ENCODE measurements at places on chromosomes 6 and 20.

DNA sequence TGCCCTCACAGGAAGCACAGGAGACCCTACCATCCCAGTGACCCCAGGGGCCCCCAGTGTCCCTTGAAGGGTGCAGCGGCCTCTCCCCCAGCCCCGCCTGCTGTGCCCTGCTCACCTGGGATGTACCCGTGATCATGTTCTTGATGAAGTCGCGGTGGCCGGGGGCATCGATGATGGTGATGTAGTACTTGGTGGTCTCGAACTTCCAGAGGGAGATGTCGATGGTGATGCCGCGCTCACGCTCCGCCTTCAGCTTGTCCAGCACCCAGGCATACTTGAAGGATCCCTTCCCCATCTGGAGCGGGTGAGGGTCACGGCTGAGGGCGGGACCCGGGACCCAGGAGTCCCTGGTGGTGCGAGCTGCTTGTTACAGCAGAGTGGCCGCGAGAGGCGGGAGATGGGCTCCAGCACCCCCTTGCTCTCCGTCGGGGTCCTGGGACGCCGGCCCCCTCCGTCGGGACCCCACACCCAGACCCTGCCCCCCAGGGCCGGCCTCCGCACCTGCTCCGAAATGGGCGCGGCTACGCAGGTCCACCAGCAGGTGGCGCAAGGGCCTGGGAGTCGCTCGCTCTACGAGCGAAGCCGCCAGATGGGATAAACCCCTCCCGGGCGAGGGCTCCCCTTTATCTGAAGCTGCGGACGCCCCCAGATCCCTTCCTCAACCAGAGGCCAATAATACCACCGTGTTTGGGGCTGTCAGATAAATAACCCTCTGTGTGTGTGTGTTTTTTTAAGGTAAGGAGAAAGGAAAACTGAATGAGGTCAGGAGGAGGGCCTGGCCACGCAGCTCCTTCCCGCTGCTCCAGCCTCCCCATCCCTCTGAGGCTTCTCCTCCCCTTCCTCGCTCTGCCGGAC lies 2.9 kb downstream of the EEF1A2 start:
- peak; percentile 82 for DNase-seq

GRCh38 chr6:167661552-167662044 lies 165.1 kb upstream of the AFDN start:
- DNase-seq: no peak

- DNase-seq: no peak
Observed at GRCh38 chr6:105210932-105211531, 31.2 kb upstream of the POPDC3 start.

GRCh38 chr20:8363970-8364733 lies 232.1 kb downstream of the PLCB1 start:
- no peak for DNase-seq

DNA sequence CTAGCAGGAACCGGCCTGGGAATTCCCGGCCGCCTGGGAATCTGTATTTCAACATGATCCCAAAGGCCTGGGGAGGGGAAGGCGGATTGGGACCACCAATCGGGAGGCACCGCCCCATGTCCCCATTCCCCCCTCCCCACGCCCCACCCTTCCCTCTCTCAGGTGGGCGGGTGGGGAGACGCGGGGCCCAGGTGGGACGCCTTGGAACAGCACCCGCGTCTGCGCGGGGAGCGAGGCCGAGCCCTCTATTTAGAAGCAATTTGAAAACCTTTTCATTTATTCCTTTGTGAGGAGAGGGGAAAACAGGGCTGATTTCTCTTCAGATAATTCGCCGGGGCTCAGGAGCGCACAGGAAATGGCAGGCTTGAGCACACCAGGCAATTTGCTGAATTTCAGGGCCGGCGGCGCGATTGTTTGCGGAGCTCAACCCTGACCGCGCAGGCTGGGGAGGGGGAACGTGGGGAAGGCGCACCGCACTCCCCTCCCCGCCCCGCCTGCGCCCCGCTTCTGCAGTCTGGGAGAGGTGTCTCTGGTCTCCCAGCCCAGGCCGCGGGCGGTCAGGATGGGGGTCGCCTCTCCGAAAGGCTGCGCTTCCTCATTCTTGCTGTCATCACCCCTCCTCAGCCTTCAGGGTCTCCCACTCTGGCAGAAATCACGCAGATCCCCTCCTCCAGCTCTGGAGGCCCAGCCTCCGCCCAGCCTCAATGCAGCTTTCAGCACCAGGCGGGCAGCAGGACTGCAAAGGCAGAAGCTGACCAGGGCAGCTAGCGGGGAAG lies 170.0 kb downstream of the GRM4 start:
- DNase-seq: no peak

DNA sequence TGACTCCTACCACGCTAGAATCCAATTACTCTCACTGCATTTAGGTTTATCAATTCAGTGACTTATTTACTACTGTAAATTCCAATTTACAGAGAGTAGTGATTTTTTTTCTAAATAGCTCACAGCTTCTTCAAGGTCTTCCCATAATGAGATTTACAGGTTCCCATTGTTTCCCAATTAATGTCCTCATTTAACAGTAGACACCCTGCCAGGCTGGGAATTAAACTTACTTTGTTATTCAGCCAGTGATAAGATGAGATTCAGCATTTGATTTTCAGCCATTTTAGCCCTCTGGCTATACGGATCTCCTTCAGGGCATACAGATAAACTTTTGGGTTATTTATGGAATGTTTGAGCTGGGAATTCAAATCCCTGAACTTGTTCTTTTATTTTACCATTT lies 582.9 kb upstream of the EYS start:
- no peak for DNase-seq

GRCh38 chr6:106156863-106157262 lies 70.7 kb downstream of the PRDM1 start:
- no peak for DNase-seq

GRCh38 chr6:121865811-121866210 lies 430.4 kb downstream of the GJA1 start:
- DNase-seq: no peak

DNA sequence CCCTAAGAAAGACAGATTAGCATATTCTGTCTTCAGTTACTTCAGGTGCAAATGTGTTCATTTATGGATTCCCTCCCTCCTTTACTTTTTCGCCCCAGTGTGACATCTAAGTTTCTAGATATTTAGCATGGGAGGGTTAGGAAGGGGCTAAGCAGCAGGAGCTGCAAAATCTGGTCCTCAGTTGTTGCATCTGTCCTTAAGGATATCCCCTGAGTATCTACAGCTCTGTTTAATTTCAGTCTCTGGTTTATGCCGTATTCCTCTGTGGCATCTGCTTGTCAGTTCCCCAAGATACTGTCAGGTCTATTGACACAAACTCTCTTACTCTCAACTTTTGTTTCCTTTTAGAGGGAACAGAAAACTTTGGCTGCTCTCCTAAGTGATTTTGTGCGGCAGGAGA lies 754.6 kb upstream of the MAP3K7 start:
- DNase-seq: no peak

DNA sequence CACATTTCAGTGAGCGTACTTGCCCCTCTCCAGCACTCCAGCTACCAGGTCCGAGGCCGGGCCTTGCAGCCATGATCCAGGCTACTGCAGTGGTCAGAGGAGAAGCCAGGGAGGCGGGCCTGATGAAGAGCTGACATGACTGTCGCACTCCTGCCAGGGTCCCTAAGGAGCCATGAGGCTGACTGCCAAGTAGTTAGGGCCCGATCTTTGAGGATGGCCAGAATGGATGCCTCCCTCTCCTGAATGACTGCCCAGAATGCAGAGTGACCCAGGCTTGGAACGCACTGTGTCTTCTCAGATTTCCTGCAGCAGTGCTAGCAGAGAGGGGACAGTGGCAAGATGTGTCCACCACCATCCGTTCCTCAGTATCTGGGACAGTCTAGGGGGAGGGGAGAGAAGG lies 24.7 kb upstream of the LRFN2 start:
- DNase-seq: no peak

DNA sequence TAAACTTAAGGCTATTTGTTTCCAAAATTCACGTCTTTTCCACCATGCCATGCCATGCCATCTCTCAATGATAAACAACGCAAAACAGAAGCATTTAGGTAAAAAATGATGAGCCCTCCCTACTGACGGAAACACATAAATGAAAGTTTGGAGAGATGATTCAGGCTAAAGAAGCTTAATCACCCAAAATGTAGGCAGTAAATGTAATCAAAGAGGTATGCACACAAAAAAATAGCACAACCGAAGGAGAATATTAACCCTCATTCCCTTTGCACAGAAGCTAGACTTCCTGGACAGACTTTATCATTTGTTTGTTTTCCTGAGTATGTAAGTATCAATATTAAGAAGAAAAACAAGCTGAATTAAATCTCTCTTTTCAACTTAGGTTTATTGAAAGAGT lies 28.8 kb downstream of the DCDC2 start:
- no peak for DNase-seq

- no peak for DNase-seq
Observed at GRCh38 chr20:40294175-40294574, 394.9 kb downstream of the MAFB start.
